ENCODE measurements at places on chromosomes 2 and 18.

GRCh38 chr2:142834021-142834420, 43.4 kb upstream of the KYNU start:
- no peak for DNase-seq

- DNase-seq: no peak
These were observed 51.4 kb downstream of the OSBPL1A start for GRCh38 chr18:24346254-24346653.

DNA sequence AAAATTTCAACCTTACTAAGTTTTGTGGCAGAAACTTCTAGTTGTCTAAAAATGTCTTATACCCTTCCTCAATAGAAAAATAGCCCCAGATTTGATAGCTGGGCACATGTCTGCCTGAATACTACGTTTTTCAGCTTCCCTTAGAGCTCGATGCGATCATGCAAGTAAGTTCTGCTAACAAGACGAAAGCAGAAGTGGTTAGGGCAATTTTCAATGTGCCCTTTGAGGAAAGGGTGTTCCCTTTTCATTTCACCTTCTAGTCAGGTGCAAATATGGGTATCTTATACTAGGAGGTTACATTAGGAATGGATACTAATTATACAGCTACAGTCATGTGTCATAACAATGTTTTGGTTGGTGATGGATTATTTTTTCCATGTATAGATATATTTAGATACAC, 1572.1 kb upstream of the LRRTM1 start:
- no peak for DNase-seq

GRCh38 chr2:174971868-174972781, 33.1 kb downstream of the CHN1 start:
- DNase-seq: no peak

DNA sequence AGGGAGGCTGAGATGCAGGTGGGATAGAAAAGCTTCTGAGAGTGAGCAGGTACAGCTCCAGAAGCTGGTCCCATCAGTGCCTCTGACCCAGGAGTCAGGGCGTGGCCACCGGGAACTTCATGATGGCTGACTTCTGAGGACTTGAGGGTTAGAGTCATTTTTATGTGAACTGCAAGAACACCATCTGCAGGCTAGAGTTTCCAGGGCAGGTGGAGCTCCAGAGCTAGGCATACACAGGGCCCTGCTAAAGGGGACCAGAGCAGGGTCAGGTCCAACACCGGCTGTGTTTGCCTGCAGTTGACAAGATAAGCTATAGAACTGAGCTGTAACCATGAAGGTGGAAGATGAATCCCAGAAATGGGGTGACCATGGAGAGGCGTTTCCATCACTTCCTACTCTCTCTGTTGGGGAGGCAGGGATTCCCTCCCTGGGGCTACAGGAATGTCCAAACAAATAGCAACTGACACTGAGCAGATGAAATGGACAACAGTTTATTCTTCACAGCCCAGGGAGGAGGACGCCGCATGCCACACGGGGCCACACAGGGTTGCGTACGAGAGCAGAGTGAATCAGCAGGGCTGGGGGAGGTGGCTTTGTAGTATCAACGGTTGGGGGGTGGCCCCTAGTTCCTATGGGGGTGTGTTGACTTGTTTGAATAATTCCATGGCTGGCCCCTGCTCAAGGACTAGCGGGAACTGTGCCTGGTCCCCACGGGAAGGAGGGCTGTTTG, 77.6 kb upstream of the ZNF516 start:
- DNase-seq: no peak

GRCh38 chr2:120209427-120210269, 13.6 kb downstream of the TMEM185B start:
- DNase-seq: no peak

GRCh38 chr2:143205106-143205764, 76.0 kb downstream of the ARHGAP15 start:
- no peak for DNase-seq

DNA sequence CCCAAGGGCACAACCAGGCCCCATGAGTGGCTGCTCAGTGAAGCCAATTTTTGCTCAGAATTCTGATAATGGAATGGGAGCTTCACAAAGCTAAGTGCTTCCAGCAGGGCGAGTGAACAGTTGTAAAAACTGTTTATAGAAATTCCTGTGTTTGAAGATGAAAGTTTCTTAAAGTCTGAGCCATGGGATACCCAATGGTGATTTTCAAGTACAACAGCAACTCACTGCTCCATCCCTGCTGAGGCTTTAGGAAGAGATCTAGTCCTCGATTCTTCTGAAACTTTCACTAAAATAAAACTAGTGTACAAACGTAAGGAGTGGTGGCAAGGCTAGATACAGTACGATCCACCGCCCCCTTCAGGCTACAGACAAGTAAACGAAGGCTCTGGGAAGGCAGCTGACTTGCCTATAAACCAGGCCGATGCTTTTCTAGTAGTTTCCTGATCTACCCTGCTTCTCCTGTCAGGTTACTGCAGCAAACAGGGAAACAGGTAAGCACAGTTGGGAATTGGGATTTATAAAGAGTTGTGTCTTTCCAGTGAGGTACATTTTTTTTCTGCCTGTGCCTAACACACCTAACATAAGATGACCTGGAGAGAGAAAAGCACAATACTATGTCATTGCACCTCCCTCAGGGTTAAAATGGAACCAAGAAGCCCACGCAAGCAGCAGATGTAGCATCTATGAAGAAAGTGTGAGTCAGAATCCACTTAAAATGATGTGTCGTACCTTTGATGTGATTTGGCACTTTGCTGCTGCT, 108.7 kb downstream of the UXS1 start:
- no peak for DNase-seq

GRCh38 chr18:36028859-36029258, 38.5 kb downstream of the RPRD1A start:
- no peak for DNase-seq

- DNase-seq: no peak
These were observed 227.5 kb downstream of the C1D start for GRCh38 chr2:67835266-67835665.

DNA sequence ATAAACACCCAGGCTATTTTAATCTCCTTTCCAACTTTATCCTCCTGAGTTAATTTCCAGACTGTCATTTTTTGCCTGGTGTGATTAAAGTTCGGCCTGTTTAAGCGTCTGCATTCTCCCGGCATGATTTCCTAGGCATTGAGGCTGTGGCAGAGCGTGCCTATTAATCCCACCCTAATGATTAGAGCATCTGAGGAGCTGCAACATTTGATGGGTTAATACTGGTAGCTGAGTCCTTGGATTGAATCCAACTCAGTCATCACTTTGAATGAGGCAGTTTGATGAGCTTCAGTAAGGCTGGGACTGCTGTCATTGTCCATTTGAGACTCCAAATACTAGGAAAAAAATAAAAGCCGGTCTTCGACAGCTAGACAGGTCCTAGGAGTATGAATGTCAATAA, 882.5 kb downstream of the SLC4A3 start:
- DNase-seq: no peak

- no peak for DNase-seq
These were observed 90.9 kb upstream of the SMAD2 start for GRCh38 chr18:48021273-48021914.

DNA sequence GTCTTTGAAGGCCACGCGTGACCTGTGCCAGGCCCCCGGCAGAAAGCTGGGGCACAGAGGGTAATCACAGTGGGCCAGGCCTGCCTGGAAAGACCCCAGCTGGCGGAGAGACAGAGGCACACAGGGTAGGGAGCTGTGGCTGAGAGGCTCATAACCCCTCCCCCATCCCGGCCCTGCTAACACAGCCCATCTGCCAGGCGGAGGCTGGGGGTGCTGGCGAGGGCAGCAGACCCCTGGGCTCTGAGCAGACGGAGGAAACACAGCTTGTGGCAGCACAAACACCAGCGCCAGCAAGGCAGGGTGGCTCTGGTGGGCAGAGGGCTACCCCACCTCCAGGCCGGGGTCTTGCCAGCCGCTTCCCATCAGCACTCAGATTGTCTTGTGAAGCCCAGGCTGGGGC, 19.0 kb downstream of the HS6ST1 start:
- DNase-seq: no peak

All from posterior cingulate gyrus (tissue), 11 donors.